Right ventricle myocardium inferior (tissue), 1 donor: ENCODE measurements at places on chromosomes 3 and 15. TPM values are rescaled to one million over a fixed set of nuclear protein-coding genes. Genes with fewer than 3 reads are reported as not detected.

- DNase-seq = no peak
Measured at GRCh38 chr3:100360757-100361496, 26.4 kb downstream of the NIT2 start.

DNA sequence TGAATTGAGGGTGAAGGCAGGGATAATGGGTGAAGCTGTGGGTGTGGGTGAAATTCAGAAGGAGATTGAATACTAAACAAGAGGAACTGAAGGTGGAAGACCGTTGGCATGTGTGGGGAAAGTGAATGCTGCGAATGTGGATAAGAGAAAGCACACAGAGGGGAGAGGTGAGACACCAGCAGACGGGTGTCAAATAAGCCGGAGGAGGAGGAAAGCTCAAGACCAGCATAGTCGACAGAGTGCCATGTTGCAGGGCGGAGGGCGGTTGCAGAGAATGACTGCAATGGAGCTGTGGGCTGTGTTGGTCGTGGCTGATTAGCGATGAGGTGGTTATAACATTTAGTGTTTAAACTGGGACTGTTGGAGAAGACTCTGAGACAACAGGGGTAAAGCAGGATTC, 16.4 kb upstream of the HCN4 start:
- no peak for DNase-seq

Gene B3GNT5
- total RNA-seq = 2.0 TPM

DNA sequence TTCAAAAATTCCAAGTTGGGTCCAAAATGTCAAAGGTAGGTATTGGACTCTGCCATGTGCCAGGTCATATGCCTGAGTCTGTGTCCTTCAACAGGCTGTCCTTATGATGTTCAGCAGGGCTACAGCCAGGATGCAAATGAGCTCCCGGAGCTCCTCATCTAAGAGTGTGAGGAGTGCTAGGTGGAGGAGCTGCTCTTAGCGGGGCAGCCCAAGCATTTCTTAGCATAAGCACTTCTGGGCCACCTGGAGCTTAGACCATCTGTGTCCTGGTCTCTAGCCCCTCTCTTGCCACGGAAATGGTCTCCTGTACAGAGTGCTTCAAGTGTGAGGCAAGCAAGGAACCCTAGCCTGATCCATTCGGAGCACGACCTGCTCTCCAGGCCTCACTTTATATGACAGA, 64.6 kb upstream of the PRR23C start:
- DNase-seq = no peak
